Thymus (tissue), 14 donors: ENCODE measurements at places on chromosomes 16 and 17. TPM values are rescaled to one million over a fixed set of nuclear protein-coding genes. Genes with fewer than 3 reads are reported as not detected.

APOBR gene
- 10.6 TPM for polyA plus RNA-seq

PRSS22 gene
- polyA plus RNA-seq, result 4.1 TPM

CDK5R1 gene
- polyA plus RNA-seq, result 7.1 TPM

CCL4 gene
- polyA plus RNA-seq, result 15.4 TPM

KRTAP17-1 gene
- 0.11 TPM for polyA plus RNA-seq

MCRIP2 gene
- polyA plus RNA-seq, result 25.2 TPM

LRRC45 gene
- polyA plus RNA-seq, result 20.7 TPM

OSGIN1 gene
- polyA plus RNA-seq, result 3.8 TPM

SGCA gene
- polyA plus RNA-seq, result 5.4 TPM

TBC1D26 gene
- polyA plus RNA-seq, result 0.43 TPM

EME1 gene
- 1.4 TPM for polyA plus RNA-seq

LLGL2 gene
- 36.6 TPM for polyA plus RNA-seq

CACNG5 gene
- 0.05 TPM for polyA plus RNA-seq

KRT20 gene
- 3.8 TPM for polyA plus RNA-seq

TAT gene
- polyA plus RNA-seq, result 0.62 TPM

PARN gene
- 20.4 TPM for polyA plus RNA-seq

TP53TG3C gene
- polyA plus RNA-seq, result not detected

TMIGD1 gene
- not detected for polyA plus RNA-seq

SLC13A2 gene
- polyA plus RNA-seq, result 0.09 TPM

CPNE7 gene
- polyA plus RNA-seq, result 9.6 TPM

ATP1B2 gene
- 1.3 TPM for polyA plus RNA-seq

EFNB3 gene
- 0.52 TPM for polyA plus RNA-seq

LYZL6 gene
- 0.11 TPM for polyA plus RNA-seq

CCL1 gene
- polyA plus RNA-seq, result 6.2 TPM

MYO15A gene
- 1.9 TPM for polyA plus RNA-seq

TEX14 gene
- 0.46 TPM for polyA plus RNA-seq

EPX gene
- polyA plus RNA-seq, result 1.3 TPM

CHD9NB gene
- polyA plus RNA-seq, result 0.84 TPM

NDE1 gene
- polyA plus RNA-seq, result 25.1 TPM

ACSM2A gene
- polyA plus RNA-seq, result 0.21 TPM

C16orf90 gene
- not detected for polyA plus RNA-seq
